Ecto neural progenitor cell (in vitro differentiated cells): ENCODE measurements at places on chromosomes 5 and 9.

DNA sequence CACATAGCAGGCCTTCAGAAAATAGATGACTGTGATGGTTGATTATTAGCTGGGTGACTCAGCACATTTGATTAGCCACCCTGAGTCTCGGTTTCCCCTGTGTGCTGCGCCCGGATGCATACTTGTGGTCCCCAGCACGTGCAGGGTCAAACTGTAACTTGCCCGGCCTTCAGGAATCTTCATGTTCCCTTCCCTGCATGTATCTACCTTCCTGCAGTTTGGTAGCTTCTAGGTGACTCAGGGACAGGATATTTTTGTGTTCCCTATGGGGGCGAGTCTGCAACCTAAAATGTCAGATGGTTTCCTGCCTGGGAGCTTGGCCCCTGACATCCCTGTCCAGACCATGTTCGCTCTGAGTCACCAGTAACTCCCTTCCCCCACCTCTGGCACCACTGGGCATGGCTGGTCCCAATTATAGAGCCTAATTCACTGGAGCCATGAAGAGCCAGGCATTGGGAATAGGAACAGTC, 13.2 kb downstream of the PTGS1 start:
- DNase-seq, result no peak

- DNase-seq, result no peak
These were observed 2.8 kb upstream of the ADAMTS12 start for GRCh38 chr5:33894566-33894965.

DNA sequence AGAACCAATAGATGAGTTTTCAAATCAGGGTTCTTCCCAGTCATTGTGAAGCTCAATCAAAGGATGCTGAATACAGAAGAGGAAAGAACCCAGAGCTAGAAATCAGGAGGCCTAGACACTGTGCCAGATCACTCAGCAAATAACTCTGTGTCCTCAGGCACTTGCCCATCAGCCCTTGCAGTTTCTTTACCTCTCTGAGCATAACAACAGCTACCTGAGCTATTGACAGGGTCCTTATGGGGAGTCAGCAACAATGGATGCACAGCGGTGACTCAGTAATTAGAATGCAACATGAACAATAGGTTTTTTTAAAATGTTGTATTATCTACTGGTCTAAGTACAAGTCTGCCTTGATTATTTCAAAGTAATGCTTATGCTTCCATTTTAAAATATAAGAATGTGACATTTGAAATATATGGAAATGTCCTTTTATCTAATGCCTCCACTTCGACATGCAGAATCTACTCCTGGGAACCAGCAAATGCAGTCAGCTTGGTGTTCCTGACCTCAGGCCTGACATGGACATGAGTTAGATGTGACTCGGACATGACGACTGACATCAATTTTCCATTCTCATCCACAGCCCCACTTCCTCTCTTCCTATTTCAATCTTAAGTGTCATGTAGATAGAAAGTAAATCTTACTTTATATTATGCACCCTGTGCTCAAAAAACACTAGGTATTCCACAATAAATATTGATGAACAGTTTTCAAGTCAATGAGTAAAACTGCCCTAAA, 155.0 kb downstream of the TLE1 start:
- DNase-seq, result no peak

GRCh38 chr5:74665816-74666215, 19.2 kb upstream of the HEXB start:
- no peak for DNase-seq

- no peak for DNase-seq
These were observed 44.9 kb downstream of the USP20 start for GRCh38 chr9:129879991-129880653.

GRCh38 chr9:106930477-106930876, 67.5 kb downstream of the ZNF462 start:
- no peak for DNase-seq

- DNase-seq, result no peak
These were observed 90.9 kb downstream of the CFAP90 start for GRCh38 chr5:7759951-7760580.

DNA sequence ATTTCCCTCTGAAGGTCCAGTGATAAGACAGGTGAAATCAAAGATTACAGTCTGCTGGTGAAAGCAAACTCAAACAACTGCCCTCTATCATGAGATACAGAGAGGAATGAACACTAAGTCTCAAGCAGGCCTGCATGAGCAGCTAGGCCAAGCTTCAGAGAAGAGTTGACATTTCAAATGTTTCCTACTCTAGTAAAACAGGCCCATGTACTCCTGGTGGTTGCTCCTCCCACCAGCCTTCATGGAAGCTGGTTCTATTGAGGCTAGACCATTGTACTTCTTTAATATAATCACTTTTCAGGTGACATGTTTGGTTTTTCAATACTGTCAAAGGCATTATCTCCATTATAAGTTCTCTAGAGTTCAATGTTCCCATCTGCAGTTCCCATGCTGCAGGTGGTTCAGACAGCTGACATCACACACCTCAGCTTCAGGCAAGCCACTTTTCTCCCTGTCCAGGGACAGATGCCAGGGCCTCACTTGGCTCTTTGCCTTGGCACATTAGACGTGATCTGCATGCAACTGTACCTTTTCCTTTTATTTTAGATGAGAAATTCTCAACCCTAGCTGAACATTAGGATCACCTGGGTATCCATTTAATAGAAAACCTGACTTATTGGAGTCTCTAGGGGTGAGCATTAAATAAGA, 89.8 kb downstream of the PIK3R1 start:
- no peak for DNase-seq

DNA sequence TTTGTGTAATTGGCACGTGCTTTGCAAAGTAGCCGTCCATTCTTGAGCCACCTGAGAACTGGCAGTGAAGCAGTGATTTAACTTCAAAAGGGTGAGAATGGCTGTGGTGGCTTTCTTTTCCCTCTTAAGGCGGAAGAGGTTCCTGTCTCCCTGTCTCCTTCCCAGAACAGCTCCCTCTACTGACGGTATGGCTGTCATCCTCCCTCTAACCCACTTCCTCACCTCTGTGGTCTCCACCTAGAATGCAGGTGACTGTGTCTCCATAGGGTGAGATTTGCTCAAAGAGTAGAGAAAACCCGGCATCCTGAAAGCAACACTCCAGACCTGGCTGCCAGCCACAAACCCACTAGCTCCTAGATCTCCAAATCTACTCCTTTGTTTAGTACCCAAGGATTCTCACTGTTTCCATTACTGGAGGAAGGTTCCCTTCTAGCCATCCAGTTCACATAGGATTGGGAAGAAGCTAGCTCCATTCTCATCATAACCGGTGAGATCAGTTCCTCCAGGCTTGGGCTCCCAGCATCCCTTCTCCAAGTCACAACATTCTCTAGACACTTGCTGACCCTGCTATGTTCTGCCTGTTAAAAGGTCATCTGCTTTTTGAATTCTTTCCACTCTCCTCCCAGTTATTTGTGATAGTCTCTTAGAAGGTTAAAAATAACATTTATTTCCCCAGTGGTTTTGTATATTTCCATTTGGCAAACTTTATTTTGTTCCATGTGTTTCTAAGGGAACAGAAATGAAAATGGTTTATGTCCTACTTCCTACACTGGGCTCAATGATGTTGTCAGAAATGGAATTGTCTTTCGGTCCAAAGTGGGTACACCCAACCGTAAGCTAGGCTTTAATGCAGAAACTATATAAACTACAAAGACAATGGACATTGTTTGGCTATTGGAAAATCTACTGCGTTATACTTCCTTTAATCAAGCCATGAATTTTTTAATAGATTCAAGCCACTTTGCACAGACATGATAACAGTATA, 269.4 kb downstream of the CWC27 start:
- no peak for DNase-seq

- no peak for DNase-seq
These were observed 414 bp downstream of the WDR38 start for GRCh38 chr9:124853605-124854143.

- DNase-seq, result no peak
These were observed 56.9 kb upstream of the COL15A1 start for GRCh38 chr9:98886691-98887229.

GRCh38 chr9:128470560-128470959, 14.8 kb downstream of the ODF2 start:
- no peak for DNase-seq

- DNase-seq, result no peak
These were observed 533 bp downstream of the DCANP1 start for GRCh38 chr5:135446615-135447014.

GRCh38 chr9:98600631-98601030, 108.1 kb downstream of the GABBR2 start:
- no peak for DNase-seq
